Astrocyte (in vitro differentiated cells and primary cell): ENCODE measurements at places on chromosomes 16 and 17. TPM values are rescaled to one million over a fixed set of nuclear protein-coding genes. Genes with fewer than 3 reads are reported as not detected.

- no peak overlapping the region for H3K4me3 ChIP-seq
- no peak overlapping the region for H3K27ac ChIP-seq
- no peaks in the 10 kb centered on the region for H3K36me3 ChIP-seq
- peaks cover 17% of the 10 kb centered on the region for H3K27me3 ChIP-seq
- DNase-seq = peak; percentile 7
- H3K4me1 ChIP-seq = no peaks in the 10 kb centered on the region
These were observed 102.5 kb downstream of the MRM1 start for GRCh38 chr17:36703860-36704266.

- H3K4me1 ChIP-seq = peaks cover 3% of the 10 kb centered on the region
- no peak overlapping the region for H3K4me3 ChIP-seq
- H3K27ac ChIP-seq = no peak overlapping the region
These were observed 18.7 kb upstream of the ADGRG1 start for GRCh38 chr16:57609541-57610401.

- H3K27me3 ChIP-seq = no peaks in the 10 kb centered on the region
- H3K4me3 ChIP-seq = no peak overlapping the region
- H3K27ac ChIP-seq = no peak overlapping the region
- peaks cover 22% of the 10 kb centered on the region for H3K4me1 ChIP-seq
- H3K36me3 ChIP-seq = no peaks in the 10 kb centered on the region
These were observed 31.8 kb downstream of the HNF1B start for GRCh38 chr17:37713028-37713431.

GRCh38 chr16:77617996-77618395 is 104.3 kb upstream of the NUDT7 start:
- no peak overlapping the region for H3K27ac ChIP-seq
- no peaks in the 10 kb centered on the region for H3K4me1 ChIP-seq
- no peak overlapping the region for H3K4me3 ChIP-seq
- no peaks in the 10 kb centered on the region for H3K36me3 ChIP-seq

DNA sequence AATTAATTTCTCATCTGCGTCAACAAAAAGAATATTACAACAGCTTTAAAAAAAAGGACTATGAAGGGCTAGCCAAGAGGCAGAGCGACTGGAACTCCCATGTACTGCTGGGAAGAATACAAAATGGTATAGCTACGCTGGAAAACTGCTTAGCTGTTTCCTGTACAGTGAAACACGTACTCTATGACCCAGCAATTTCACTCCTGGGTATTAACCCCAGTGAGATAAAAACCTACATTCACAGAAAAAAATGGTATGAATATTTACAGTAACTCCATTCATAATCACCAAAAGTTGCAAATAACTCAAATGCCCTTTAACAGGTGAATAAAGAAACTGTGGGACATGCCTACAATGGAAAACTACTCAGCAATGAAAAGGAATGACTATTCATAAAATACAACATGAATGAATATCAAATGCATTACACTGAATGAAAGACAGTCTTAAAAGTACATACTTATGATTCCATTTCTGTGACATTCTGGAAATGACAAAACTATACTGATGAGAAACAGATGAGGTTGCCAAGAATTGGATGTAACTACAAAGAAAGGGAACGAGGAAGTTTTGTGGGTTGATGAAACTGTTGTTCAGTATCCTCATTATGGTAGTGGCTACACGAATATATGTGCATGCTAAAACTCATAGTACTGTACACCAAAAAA is 27.6 kb downstream of the CMTM4 start:
- H3K27me3 ChIP-seq = no peaks in the 10 kb centered on the region
- H3K36me3 ChIP-seq = no peaks in the 10 kb centered on the region
- H3K4me3 ChIP-seq = no peak overlapping the region
- DNase-seq = peak; percentile 46
- H3K4me1 ChIP-seq = no peaks in the 10 kb centered on the region
- no peak overlapping the region for H3K27ac ChIP-seq

GRCh38 chr17:37521821-37522220 is 32.1 kb downstream of the DUSP14 start:
- peaks cover 25% of the 10 kb centered on the region for H3K36me3 ChIP-seq
- no peak overlapping the region for H3K27ac ChIP-seq
- peaks cover 13% of the 10 kb centered on the region for H3K4me1 ChIP-seq
- no peak overlapping the region for H3K4me3 ChIP-seq

DNA sequence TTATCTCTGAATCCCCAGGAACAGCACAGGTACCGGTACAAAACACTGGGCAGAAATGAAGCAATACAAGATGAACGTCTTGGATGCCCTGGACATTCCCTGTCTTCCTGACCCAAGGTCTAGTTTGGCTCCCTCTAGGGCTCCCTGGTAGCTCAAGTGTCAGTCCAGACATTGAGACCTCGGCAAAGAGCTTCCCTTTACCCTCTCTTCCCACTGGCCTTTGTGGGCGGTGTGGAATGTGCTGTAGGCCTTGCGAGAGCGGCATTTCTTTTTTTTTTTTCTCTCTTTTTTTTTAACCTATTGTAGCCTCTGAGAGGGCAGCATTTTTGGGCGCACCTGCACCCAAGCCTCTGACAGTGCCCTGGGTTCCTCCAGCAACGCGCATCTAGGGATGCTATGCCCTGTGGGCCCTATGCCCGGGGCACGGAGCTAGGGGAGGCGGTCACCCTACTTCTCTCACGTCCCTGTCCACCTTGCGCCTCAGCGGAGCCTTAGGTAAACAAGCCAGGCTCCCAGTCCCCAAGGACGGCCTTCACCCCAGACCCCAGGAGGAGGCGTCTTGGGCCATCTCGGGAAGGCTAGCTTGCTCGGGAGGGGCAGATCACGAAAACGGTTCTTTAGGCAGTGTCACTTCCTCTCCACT is 1.2 kb upstream of the NFATC3 start:
- peak overlapping the region; percentile 69 for H3K4me3 ChIP-seq
- peaks cover 13% of the 10 kb centered on the region for H3K4me1 ChIP-seq
- H3K36me3 ChIP-seq = peaks cover 2% of the 10 kb centered on the region
- peak overlapping the region; percentile 87 for H3K27ac ChIP-seq
- DNase-seq = peak; percentile 23

DNA sequence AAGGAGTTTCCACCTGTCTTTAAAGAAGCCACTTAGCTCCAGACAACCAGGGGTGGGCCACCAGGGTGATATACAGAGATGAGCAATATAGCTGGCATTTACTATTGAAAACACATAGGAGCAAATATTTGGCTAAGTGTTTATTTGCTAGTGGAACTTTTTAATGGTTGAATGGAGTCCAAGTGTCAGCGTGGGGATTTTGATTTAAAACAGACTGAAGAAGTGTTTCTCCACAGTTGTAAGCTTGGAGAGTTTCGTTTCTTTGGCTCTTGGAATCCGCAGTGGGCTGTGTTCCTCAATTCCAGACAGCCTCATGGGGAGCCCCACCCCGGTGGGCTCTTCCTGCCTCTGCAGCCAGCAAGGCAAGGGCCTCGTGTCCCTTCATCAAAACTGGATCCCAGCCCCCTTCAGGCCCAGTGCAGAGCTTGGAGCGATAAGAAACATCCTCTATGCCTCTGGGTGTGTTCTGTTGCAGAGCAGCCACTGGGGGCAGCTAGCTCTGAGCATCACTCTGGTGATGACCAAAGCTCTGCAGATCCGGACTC is 36.1 kb downstream of the NOG start:
- no peaks in the 10 kb centered on the region for H3K4me1 ChIP-seq
- no peak overlapping the region for H3K27ac ChIP-seq
- DNase-seq = no peak
- peaks cover 5% of the 10 kb centered on the region for H3K27me3 ChIP-seq
- H3K36me3 ChIP-seq = no peaks in the 10 kb centered on the region

TVP23C gene
- total RNA-seq = 24.4 and 30.8 TPM in 2 replicates
